Transverse colon (tissue), 4 donors: ENCODE measurements at places on chromosomes 4 and X. TPM values are rescaled to one million over a fixed set of nuclear protein-coding genes. Genes with fewer than 3 reads are reported as not detected.

GRCh38 chr4:1277667-1278665, 11.7 kb upstream of the MAEA start:
- no peak overlapping the region for H3K4me3 ChIP-seq
- no peak for DNase-seq
- H3K27me3 ChIP-seq, result no peaks in the 10 kb centered on the region

DNA sequence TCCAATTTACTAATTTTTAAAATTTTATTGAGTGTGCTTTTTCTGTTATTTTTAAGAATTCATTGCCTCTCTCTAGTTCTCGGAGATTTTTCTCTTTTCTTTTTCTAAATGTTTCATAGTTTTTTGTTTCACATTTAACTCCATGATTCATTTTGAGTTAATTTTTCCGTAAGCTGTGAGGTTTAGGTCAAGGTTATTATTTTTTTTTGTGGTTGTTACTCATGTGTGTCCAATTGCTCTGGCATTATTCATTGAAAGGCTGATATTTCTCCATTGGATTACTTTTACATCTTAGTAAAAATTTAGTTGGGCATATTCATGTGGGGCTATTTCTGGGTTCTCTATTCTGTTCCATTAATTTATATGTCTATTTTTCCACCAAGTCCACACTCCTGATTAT, 220.8 kb downstream of the MID1IP1 start:
- H3K27me3 ChIP-seq, result no peaks in the 10 kb centered on the region
- H3K27ac ChIP-seq, result no peak overlapping the region
- H3K4me1 ChIP-seq, result no peaks in the 10 kb centered on the region

DNA sequence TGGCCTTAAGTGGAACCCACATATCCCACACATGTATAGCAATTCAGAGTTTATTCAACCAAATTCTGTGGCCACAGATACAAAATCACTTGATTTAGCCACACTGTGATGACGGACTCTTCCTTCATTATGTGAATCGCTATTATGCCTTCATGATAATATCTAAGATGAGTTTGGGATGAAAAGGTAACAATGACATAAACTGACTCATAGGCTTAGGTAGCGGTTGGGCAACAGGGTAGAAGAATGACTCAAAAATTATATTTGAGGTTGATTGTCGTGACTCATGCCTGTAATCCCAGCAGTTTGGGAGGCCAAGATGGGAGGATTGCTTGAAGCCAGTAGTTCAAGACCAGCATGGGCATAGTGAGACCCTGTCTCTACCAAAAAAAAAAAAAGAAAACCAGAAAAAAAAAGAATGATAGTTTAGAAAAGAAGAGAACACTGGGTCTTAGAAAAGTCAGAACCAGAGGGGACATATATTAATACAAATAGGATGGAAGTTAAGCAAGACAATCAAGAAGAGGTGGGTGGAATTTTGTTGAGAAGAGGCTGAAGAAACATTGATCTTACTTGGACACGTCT, 70.4 kb upstream of the USP9X start:
- no peak overlapping the region for H3K27ac ChIP-seq
- H3K4me3 ChIP-seq, result no peak overlapping the region
- H3K4me1 ChIP-seq, result no peaks in the 10 kb centered on the region
- H3K27me3 ChIP-seq, result no peaks in the 10 kb centered on the region

DNA sequence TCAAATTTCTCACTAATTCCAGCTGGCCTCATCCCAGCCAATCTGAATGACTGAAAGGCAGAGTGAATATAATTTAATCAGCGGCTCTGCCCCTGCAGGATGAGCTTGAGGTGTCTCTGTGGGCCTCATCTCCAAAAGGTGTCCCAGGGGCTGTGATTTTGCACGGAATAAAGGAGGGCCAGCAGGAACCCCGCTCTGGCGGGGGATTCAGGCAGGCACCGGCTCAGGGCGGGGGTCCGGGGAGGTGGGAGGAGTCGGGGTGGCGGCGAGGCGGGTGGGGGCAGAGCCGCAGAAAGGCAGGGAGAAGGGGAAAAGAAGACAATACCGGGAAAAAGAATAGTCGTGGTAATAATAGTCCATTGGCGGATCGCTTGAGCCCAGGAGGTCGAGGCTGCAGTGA, 16.0 kb upstream of the ERCC6L start:
- H3K4me1 ChIP-seq, result no peaks in the 10 kb centered on the region
- no peaks in the 10 kb centered on the region for H3K36me3 ChIP-seq
- no peaks in the 10 kb centered on the region for H3K27me3 ChIP-seq
- no peak for DNase-seq
- no peak overlapping the region for H3K4me3 ChIP-seq

GRCh38 chr4:64718091-64718490, 308.8 kb upstream of the TECRL start:
- H3K27ac ChIP-seq, result no peak overlapping the region
- H3K36me3 ChIP-seq, result no peaks in the 10 kb centered on the region
- no peak overlapping the region for H3K4me3 ChIP-seq
- no peak for DNase-seq
- H3K4me1 ChIP-seq, result no peaks in the 10 kb centered on the region

GRCh38 chr4:69591364-69591763, 48.1 kb downstream of the UGT2A2 start:
- no peaks in the 10 kb centered on the region for H3K4me1 ChIP-seq
- no peak overlapping the region for H3K27ac ChIP-seq
- DNase-seq, result no peak

The AKAP14 gene
- not detected for total RNA-seq

The XAGE1A gene
- total RNA-seq, result not detected

The HPGD gene
- total RNA-seq, result 33.0 TPM

The SPON2 gene
- 47.9 TPM for total RNA-seq

The MAGEC2 gene
- not detected for total RNA-seq
